ENCODE measurements at places on chromosomes 16 and 17. TPM values are rescaled to one million over a fixed set of nuclear protein-coding genes. Genes with fewer than 3 reads are reported as not detected.

- DNase-seq, result no peak
Observed at GRCh38 chr17:836151-836550, 54.0 kb downstream of the MRM3 start.

GRCh38 chr17:49646391-49647255, 31.3 kb downstream of the SPOP start:
- DNase-seq, result no peak

DNA sequence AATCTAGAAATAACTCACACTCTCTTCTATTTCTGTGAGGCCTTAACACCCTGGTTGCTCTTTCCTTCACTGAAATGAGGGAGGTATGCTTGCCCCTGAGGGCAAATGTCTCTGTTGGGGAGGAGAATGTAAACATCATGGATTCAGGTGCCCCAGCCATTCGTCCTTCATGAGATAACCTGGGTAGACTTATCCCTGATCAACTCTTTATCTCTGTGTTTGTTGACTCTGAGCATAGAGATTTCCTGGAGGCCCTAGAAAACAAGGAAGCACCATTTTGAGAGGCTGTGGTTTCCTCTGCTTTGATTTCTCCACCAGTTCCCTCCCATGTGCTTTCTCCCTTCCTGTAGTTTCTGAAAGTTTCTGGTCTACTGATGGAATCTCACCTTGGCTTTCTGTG, 77.3 kb downstream of the PHKB start:
- no peak for DNase-seq

DNA sequence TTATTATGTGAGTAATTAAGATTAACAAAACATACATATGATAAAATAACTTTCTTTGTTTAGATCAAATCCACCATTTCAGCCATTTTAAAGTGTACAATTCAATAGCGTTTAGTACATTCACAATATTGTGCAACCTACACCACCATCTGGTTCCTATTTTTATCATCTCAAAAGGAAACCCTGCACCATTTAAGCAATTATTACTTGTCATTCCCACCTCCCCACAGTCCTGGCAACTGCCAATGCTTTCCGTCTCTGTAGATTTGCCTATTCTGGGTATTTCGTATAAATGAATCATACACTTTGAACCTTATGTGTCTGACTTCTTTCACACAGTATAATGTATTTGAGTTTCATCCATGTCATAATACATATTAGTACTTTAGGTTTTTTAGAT, 162.5 kb upstream of the CNTNAP4 start:
- DNase-seq, result no peak

Gene PIPOX
- 2.2 TPM for total RNA-seq

DNA sequence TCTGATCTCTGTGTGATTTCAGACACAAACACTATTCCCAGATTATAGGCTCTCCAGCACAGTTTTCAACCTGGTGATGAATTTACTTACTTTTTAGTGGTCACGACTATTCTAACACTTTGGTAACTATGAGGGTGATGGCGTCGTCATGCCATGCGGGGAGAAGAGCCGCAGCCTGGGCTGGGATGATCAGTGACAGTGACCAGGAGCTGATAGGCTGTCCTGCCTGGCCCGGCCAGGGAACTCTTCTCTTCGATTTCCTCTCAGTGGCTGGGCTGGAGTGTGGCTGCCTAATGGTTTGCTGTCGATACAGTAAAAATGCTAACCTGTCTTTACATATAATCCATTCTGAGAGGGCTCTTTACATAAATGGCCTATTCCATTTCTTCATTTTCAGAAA, 113.1 kb downstream of the IRX3 start:
- DNase-seq, result no peak

GRCh38 chr17:77434136-77435114, 293.7 kb downstream of the SEC14L1 start:
- no peak for DNase-seq
